ENCODE measurements at places on chromosomes 11 and 22. TPM values are rescaled to one million over a fixed set of nuclear protein-coding genes. Genes with fewer than 3 reads are reported as not detected.

- H3K36me3 ChIP-seq = no peaks in the 10 kb centered on the region
- H3K4me1 ChIP-seq = no peaks in the 10 kb centered on the region
- H3K27ac ChIP-seq = no peak overlapping the region
- peaks cover 34% of the 10 kb centered on the region for H3K27me3 ChIP-seq
Measured at GRCh38 chr11:93852242-93852641, 1.8 kb upstream of the VSTM5 start.

The SCT gene
- total RNA-seq = not detected

GRCh38 chr22:38767313-38767712 lies 11.5 kb upstream of the SUN2 start:
- no peaks in the 10 kb centered on the region for H3K36me3 ChIP-seq
- no peak for DNase-seq
- H3K4me3 ChIP-seq = no peak overlapping the region
- H3K4me1 ChIP-seq = no peaks in the 10 kb centered on the region

- H3K36me3 ChIP-seq = no peaks in the 10 kb centered on the region
- H3K27ac ChIP-seq = no peak overlapping the region
- peaks cover 4% of the 10 kb centered on the region for H3K27me3 ChIP-seq
- no peak overlapping the region for H3K4me3 ChIP-seq
Measured at GRCh38 chr11:60769811-60770210, 13.1 kb downstream of the MS4A15 start.

DNA sequence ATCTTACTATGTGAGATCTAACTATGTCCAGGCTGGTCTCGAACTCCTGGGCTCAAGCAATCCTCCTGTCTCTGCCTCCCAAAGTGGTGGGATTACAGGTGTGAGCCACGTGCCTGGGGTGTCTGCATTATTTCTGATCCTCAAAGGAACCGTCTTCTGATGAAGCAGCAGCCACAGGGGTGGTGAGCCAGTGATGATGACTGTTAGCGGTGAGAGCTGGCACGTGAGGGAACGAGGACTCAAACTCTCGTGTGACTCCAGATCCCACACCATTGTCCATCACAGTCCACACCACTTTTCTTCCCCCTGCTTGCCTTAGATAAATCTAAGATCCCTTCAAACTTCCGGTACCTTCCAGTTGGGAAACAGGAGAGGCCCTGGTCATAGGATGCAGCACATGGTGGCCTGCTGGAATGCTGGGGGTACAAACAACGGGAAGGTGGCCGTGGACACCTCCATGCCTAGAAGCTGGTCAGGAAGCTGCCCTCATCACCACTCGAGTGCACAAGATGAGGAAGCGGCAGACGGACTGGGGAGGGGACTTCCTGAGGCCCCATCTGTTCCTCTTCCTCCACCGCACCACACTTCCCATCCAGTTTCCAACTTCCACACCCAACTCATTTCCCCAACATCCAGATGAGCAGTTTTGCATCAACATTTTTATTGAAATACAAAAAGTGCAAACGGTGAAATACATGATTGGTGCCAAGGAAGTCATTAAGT lies 23.8 kb downstream of the ARHGAP1 start:
- no peak for DNase-seq
- peaks cover 33% of the 10 kb centered on the region for H3K36me3 ChIP-seq
- H3K4me3 ChIP-seq = no peak overlapping the region
- peaks cover 35% of the 10 kb centered on the region for H3K4me1 ChIP-seq

- H3K4me3 ChIP-seq = no peak overlapping the region
- H3K27me3 ChIP-seq = no peaks in the 10 kb centered on the region
- DNase-seq = no peak
- no peak overlapping the region for H3K27ac ChIP-seq
- no peaks in the 10 kb centered on the region for H3K4me1 ChIP-seq
Measured at GRCh38 chr11:12927886-12928285, 81.2 kb upstream of the RASSF10 start.

GRCh38 chr11:4881860-4882500 lies at the start of gene OR51T1:
TSS of gene OR51T1 (plus strand) at chr11:4881900. CDS start at chr11:4881900, 0 bp downstream.
- no peaks in the 10 kb centered on the region for H3K36me3 ChIP-seq
- DNase-seq = no peak
- H3K27me3 ChIP-seq = no peaks in the 10 kb centered on the region
- H3K27ac ChIP-seq = no peak within 1 kb of the TSS
- H3K4me1 ChIP-seq = no peaks in the 10 kb centered on the region

The SCGB1A1 gene
- not detected for total RNA-seq

DNA sequence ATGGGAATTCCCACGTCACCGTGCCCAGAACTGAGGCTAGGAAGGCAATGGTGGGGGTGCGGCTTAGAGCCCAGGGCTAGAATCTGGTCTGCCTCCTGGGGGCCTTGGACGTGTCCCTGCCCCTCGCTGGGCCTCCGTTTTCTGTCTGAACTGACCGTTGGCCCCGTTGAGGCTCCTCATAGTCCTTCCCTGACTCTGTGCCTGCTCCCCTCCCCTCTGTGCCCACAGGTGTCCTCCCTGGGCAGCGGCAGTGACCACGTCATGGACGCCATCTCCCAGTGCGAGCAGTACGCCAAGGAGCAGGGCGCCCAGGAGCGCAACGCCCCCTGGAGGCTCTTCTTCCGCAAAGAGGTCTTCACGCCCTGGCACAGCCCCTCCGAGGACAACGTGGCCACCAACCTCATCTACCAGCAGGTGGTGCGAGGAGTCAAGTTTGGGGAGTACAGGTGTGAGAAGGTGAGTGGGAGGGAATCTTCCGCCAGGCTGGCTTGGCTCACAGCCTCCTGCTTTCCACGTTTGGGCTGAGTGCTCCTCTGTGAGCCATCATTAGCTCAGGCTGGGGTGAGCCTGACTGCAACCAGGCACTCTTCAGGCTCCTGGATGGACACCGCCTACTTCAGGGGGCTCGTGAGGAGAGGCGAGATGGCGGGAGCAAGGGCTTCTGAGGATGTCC lies 63.9 kb downstream of the MYO7A start:
- no peaks in the 10 kb centered on the region for H3K4me1 ChIP-seq
- no peaks in the 10 kb centered on the region for H3K36me3 ChIP-seq
- H3K4me3 ChIP-seq = no peak overlapping the region
- H3K27ac ChIP-seq = no peak overlapping the region
- DNase-seq = peak; percentile 9

GRCh38 chr11:13135385-13136271 lies 126.5 kb downstream of the RASSF10 start:
- no peak overlapping the region for H3K27ac ChIP-seq
- peaks cover 15% of the 10 kb centered on the region for H3K27me3 ChIP-seq
- no peaks in the 10 kb centered on the region for H3K4me1 ChIP-seq
- H3K36me3 ChIP-seq = no peaks in the 10 kb centered on the region
- no peak overlapping the region for H3K4me3 ChIP-seq

- H3K36me3 ChIP-seq = no peaks in the 10 kb centered on the region
- no peak for DNase-seq
- H3K4me3 ChIP-seq = no peak overlapping the region
- no peak overlapping the region for H3K27ac ChIP-seq
- H3K27me3 ChIP-seq = no peaks in the 10 kb centered on the region
Measured at GRCh38 chr22:40081662-40082061, 86.9 kb downstream of the FAM83F start.

The LINC01488 gene
- total RNA-seq = not detected

The F2 gene
- total RNA-seq = not detected

The ESAM gene
- total RNA-seq = 0.52 TPM

- H3K27me3 ChIP-seq = peaks cover 10% of the 10 kb centered on the region
- H3K4me3 ChIP-seq = no peak overlapping the region
- peaks cover 18% of the 10 kb centered on the region for H3K4me1 ChIP-seq
- H3K36me3 ChIP-seq = no peaks in the 10 kb centered on the region
- DNase-seq = no peak
- H3K27ac ChIP-seq = no peak overlapping the region
Measured at GRCh38 chr11:93648158-93648557, 13.3 kb upstream of the CEP295 start.

DNA sequence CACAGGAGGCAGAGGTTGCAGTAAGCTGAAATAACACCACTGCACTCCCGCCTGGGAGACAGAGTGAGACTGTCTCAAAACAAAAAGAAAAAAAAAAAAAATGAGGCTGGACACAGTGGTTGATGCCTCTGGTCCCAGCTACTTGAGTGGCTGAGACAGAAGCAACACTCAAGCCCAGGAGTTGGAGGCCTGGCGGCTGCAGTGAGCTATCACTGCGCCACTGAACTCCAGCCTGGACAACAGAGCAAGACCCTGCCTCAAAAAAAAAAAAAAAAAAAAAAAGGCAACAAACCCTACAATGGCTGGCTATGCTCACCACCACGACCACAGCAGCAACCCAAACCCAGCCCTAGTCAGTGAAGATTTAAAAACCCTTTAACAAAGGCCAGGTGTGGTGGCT lies 8.2 kb downstream of the NAP1L4 start:
- H3K4me3 ChIP-seq = no peak overlapping the region
- peaks cover 21% of the 10 kb centered on the region for H3K36me3 ChIP-seq
- peaks cover 40% of the 10 kb centered on the region for H3K4me1 ChIP-seq
- no peak for DNase-seq

The DNAJB7 gene
- total RNA-seq = not detected

DNA sequence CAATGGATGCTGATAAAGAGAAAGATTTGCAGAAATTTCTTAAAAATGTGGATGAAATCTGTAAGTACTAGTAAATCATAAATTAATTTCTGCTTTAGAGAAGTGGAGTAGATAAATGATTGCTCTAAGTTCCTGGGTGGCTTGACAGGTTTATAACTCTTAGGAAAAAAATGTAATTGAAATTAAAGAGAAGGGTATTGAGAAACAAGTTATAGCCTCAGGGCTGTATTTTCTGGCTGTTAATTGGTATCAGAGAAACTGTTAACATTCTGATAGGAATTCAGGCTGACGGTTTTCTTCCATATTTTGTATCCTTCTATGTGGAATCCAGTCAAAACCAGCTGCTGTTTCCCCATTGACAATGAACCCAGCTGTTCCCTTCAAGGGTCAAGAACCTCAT lies 1.9 kb downstream of the TTC12 start:
- no peak for DNase-seq
- H3K27me3 ChIP-seq = no peaks in the 10 kb centered on the region
- peaks cover 20% of the 10 kb centered on the region for H3K4me1 ChIP-seq
- H3K27ac ChIP-seq = no peak overlapping the region

GRCh38 chr11:64007160-64007628 lies 21.0 kb downstream of the OTUB1 start:
- peaks cover 29% of the 10 kb centered on the region for H3K27me3 ChIP-seq
- H3K4me3 ChIP-seq = peak overlapping the region; percentile 32
- no peak for DNase-seq

GRCh38 chr11:44904261-44905020 lies 46.2 kb downstream of the TP53I11 start:
- H3K36me3 ChIP-seq = no peaks in the 10 kb centered on the region
- peaks cover 4% of the 10 kb centered on the region for H3K27me3 ChIP-seq
- no peak overlapping the region for H3K27ac ChIP-seq
- DNase-seq = no peak

DNA sequence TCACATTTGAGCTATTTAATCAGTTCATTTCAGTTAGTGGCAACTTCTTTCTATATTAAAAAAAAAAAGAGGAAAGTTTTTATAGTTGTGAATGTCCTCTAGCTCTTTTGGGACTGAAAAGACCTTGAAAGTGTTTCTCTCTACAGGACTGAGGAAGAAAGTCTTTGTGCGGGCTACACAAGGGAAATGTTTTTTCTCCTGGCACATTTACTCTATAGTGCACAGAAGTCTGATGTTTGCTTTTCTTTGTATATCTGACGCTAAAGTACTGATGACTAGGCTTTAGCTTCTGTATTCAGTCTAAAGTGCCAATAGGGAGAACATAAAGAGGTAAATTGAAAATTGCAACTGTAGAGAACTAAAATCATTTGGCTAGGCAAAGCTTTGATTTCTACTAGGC lies 737.4 kb upstream of the LUZP2 start:
- H3K4me3 ChIP-seq = no peak overlapping the region
- no peaks in the 10 kb centered on the region for H3K27me3 ChIP-seq
- no peaks in the 10 kb centered on the region for H3K36me3 ChIP-seq
- H3K4me1 ChIP-seq = no peaks in the 10 kb centered on the region
- DNase-seq = no peak

The OSM gene
- 78.3 TPM for total RNA-seq

DNA sequence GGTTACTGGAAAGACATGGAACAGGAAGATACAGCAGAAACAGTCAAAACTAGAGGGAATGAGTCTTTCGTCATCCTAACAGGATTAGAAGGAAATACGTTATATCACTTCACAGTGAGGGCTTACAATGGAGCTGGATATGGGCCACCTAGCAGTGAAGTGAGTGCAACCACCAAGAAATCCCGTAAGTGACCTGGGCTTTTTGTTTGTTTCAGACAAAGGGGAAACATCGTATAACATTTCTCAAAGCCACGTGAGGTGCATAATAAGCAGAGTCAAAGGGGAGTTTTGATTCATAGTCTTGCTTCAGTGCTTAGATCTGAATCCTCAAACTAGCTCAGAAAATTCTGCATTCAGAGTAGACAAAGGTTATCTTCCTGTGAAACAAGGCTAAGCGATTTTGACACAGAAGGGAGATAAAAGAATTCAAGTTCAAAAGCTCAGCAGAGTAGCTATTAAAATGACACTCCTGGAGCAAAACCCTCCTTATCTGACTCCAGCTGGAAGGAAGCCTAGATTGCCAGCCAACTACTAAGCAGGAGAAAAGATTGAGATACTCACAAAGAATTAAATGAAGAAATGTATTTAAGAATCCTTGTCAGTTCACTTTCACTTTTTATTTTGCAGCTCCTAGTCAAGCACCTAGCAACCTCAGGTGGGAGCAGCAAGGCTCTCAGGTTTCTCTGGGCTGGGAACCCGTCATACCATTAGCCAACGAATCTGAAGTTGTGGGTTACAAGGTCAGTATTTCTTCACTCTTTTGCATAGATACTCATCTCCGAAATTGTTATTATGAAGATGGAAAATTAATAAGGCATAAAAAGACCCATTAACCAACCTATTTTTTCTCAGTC lies 346.4 kb upstream of the ARHGAP42 start:
- no peaks in the 10 kb centered on the region for H3K36me3 ChIP-seq
- no peaks in the 10 kb centered on the region for H3K4me1 ChIP-seq
- no peaks in the 10 kb centered on the region for H3K27me3 ChIP-seq
- no peak for DNase-seq
- no peak overlapping the region for H3K4me3 ChIP-seq
- H3K27ac ChIP-seq = no peak overlapping the region

DNA sequence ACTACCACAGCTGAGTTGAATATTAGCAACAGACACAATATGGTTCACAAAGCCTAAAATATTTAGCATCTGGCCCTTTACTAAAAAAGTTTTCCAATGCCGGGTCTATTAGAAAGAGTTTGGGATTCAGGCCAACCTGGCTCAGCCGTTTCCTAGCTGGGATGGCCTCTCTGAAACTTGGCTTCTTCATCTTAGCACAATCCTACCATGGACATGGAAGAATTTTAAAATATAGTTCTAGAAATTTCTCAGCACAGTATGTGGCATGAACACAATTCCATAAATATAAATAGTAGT lies 103.8 kb downstream of the RRAS2 start:
- DNase-seq = no peak
- H3K27me3 ChIP-seq = peaks cover 2% of the 10 kb centered on the region
- H3K27ac ChIP-seq = no peak overlapping the region
- H3K36me3 ChIP-seq = no peaks in the 10 kb centered on the region
- no peak overlapping the region for H3K4me3 ChIP-seq

The MIOX gene
- not detected for total RNA-seq

DNA sequence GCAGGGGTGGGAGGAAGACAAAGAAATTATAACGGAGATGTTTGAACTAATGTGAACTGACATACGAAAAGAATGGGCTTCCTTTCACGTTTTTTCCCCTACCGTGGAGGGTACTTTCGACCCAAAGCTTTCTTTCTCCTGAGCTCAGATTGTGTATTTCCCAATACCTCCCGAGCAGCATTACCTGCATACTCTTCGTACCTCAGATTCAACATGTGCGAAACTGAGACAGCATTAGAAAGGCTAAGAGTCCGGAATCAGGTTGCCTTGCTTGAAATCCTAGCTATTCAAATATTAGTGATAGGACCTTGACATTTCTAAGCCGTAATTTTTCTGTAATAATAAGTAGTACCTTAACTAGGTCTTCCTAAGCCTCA lies 778 bp upstream of the PAK1 start:
- peaks cover 22% of the 10 kb centered on the region for H3K27me3 ChIP-seq
- DNase-seq = no peak
- peaks cover 27% of the 10 kb centered on the region for H3K4me1 ChIP-seq
- no peaks in the 10 kb centered on the region for H3K36me3 ChIP-seq

All from activated T-helper 1 cell treated with anti-CD3 and anti-CD28 coated beads, Interleukin-12 subunit alpha, Interleukin-12 subunit beta, Interleukin-2, Interleukin-4 antibody, amounts not matched to agents 30 ng/mL and 10 ng/mL and 1 ng/mL, durations not matched to agents 14 hours and 24 hours and 36 hours (primary cell).